ENCODE measurements at places on chromosomes 4 and X.
A peak's percentile ranks its signal among the peaks of the same experiment; 100 is the strongest.

- no peak for DNase-seq
Observed at GRCh38 chrX:128929271-128930057, 593.8 kb downstream of the SMARCA1 start.

DNA sequence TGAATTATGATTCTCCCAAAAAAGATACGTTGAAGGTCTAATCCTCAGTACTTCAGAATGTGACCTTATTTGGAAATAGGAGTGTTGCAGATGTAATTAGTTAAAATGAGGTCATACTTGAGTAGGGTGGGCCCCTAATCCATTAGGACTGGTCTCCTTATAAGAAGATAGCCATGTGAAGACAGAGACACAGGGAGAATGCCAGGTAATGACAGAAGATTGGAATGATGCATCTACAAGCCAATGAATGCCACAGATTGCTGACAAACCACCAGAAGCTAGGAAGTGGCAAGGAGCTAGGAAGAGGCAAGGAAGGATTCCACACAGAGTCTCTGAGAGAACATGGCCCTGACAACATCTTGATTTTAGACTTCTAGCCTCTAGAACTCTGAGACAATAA is 7.4 kb upstream of the RPS6KA3 start:
- no peak for DNase-seq

- no peak for DNase-seq
Observed at GRCh38 chr4:183422962-183423631, 21.3 kb upstream of the CDKN2AIP start.

DNA sequence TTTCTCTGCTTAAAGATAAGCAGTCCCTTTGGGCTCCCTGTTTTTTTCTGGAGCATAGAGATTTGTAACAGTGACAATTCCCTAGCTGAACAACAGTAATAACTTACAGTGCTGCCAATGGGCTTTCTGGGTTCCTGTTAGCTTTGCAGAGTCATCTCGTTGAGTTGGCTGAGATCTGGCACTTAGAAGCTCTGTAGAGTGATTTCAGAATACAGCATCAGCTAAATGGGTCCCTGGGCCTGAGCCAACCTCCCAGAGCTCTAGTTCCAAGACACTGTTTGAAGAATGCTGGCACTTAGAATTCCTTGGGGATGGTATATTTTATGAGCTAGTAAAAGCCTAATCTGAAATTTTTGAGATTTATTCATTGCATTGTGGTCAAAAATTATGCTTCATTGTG is 43.5 kb upstream of the SERTM2 start:
- DNase-seq, result no peak

DNA sequence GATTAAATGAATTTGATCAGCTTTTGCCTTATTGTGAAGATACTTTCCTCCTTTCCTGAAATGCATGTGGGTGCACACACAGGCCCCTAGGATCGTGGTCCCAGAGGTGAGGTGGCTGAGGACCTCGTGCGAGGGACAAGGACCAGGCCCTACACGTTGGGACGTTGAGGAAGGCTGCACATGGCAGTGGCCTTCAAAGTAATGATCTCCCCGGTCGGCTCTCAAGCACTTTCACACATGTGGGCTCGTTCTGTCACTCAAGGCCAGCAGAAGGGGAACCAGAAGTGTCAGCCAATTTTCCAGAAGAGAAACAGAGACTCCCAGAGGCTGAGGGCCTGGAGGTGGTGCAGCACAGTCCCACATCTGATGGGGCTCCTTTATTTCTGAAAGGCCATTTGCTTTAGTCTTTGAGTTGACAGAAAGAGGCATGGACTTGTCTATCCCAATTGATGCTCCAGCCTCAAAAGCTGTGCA is 196.8 kb downstream of the AFAP1 start:
- peak; percentile 55 for DNase-seq

GRCh38 chr4:26964512-26964911 is 103.9 kb downstream of the STIM2 start:
- no peak for DNase-seq

DNA sequence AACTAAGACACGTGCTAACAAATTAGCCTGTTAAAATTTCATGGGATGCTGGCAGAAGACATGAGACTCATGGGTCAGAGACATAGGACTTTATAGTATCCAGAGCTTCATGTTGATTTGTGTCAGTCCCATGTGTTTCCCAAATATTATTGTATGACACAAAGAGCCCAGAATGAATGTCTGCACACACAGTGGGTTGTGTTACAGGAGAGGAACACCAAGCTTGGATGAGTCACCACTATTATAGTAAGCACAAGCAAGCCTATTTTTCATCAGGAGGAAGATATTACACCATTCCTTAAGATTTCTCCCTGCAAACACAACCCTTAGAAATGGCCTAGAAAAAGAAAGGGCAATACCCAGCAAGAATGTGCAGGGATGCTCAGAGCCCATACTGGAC is 15.4 kb downstream of the BBS12 start:
- DNase-seq, result peak; percentile 56

- DNase-seq, result no peak
Observed at GRCh38 chr4:30256116-30256832, 463.9 kb upstream of the PCDH7 start.

GRCh38 chr4:14583752-14584151 is 418.5 kb upstream of the CPEB2 start:
- DNase-seq, result no peak

DNA sequence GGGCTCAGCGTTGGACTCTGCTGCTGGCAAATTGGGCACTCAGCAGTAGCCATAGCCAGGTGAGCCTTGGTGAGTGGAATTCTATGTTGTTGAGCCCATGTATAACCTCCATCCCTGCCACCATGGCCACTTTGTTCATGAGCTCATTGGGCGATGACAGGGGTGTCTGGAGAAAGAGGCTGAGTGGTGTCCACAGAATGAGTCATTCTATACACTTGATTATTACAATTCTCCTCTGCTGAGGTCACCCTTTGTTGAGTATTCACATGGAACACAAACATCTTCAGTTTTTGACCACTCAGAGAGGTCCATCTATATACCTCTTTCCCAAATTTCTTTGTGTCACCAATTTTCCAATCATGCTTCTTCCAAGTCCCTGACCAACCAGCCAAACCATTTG is 1341.7 kb downstream of the PCDH7 start:
- DNase-seq, result no peak

DNA sequence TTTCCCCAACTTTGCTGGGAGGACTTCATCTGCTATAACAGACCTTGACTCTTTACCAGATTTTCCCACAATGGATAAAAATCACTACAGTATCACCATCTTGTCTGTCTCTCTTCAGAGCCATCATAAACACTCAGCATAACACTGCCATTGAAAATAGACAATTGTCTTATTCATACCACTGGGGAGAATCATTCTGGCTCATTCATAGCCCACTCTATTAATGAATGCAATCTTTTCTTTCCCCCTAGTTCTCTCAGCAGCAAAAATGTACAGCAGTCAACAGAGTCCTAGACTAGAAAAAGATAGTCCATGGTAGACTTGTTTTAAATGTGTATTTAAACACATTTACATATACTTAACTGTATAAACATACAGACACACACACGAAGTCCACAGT is 19.2 kb downstream of the SLC9A7 start:
- no peak for DNase-seq

DNA sequence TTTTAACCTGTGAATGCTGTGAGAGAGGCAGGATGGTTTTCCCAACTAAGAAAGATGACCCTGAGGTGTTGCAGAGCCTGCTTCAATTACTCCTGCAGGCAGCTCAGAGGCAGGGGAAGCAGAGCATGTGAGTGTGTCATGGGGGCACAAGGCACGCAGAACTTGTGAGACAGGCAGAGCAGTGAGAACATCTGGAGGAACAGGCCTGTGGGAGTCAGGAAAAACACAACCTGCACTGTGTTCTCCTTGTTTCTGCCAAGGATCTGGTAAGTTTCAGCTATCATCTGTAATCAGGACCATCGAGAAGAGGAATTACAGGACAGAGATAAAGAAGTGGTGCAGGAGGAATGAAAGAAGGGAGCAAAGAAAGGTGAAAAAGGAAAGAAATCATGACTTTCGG is 741.8 kb upstream of the INTU start:
- DNase-seq, result no peak

DNA sequence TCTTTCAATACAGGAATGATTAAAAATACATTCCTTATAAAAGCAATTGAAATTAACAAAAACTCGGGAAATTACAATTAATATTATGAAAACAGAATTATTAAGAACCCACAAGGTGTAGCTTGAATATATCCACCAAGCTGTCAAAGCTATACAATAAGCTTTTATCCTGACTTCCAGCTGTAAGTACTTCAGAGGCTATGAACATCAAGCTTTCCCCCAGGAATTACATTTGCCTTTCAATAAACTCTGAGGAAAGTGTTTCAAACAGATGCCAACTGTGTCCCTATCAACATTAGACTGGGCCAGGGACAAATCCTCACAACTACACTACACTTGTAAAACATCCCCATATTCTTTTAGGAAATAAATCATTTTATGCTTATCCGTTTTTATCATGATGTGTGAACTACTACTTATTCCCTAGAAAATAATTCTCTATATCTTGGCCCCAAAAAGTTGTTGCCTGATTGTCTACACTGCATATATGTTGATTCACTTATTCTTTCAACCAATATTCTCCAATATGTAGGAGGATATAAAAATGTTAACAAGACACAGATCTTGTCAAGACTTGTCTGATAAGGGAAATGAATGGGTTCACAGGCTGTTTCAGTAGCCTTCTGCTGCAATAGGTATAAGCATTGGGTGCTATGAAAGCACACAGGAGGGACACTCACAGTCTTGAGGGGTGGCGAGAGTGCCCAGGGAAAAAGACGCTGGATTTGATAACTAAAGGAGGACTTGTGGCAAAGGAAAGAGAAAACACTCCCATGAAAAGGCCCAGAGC is 494.1 kb downstream of the CENPC start:
- DNase-seq, result no peak

- no peak for DNase-seq
Observed at GRCh38 chrX:103571726-103572125, 13.6 kb upstream of the TCEAL4 start.

DNA sequence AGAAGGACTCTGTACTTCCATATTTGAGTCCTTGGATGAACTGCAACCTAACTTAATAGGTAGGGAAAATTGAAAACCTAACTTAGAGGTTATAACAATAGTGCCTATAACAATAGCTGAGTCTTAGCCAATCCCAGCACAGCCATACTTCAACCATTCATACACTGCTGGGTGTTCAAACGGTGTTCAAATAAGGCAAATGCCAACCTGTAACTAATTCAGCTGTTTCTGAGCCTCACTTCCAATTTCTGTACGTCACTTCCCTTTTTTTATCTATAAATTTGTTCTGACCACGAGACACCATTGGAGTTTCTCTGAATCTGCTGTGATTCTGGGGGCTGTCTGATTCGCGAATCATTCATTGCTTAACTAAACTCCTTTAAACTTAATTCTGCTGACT is 9.6 kb upstream of the GRSF1 start:
- DNase-seq, result peak; percentile 48

All from suppressor macrophage (primary cell).